ENCODE measurements at places on chromosomes 7 and 10.
A peak's percentile ranks its signal among the peaks of the same experiment; 100 is the strongest.

DNA sequence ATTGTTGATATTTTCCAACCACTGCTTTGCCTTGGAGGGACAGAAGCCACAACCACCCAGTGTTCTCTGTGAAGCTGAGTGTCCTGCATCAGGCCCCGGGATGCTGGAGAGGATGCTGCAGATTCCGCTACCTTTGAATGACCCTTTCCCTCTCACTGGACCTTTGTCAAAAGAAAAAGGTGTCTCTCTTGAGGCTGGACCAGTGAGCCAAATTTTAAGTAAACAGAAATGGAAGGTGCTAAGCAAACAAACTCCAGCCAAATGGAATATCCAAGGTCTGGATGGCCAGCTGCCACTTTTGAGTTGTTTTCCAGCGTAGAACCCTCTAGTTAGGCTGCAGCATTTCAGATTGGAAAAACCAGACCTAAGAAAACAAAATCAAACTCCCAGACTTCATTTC, 145.5 kb downstream of the TRIL start:
- no peak for DNase-seq

DNA sequence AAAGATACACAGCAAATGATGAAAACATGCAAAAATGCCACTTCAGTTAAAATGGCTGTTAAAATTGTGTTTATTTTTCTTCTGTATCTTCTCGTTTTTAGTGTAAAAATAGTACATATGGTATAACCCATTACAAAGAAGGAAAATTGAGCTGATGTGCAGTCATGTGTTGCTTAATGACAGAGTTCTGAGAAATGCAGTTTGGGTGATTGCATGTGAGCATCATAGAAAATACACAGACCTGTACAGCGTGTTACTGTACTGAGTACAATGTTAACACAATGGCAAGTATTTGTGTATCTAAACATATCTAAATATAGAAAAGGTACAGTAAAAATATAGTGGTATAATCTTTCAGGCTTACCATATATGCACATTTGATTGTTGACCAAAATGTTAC, 7.3 kb downstream of the DMTF1 start:
- no peak for DNase-seq

- DNase-seq = no peak
Measured at GRCh38 chr10:119762805-119763798, 37.3 kb downstream of the INPP5F start.

- no peak for DNase-seq
Measured at GRCh38 chr10:15485027-15485426, 113.9 kb upstream of the FAM171A1 start.

DNA sequence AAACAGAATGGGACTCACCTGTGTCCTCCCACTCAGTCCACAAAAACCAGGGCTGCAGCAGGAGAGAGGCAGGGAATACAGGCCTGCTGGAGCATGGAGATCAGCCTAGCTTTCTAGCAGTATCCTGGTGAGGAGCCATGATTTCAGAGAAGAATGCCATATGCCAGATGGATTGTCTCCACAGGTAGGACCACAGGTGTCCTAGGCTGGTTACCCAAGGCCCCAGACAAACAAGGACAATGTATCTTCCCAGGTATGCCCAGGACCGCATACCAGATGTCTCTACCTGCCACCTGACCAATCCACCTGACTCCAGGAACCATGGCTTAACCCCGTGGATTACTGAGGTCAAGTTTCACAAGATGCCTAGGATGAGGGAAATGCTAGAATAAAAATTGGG, 295.4 kb upstream of the NPSR1 start:
- no peak for DNase-seq

GRCh38 chr7:105673367-105674084, 92.2 kb upstream of the EFCAB10 start:
- DNase-seq = peak; percentile 76

DNA sequence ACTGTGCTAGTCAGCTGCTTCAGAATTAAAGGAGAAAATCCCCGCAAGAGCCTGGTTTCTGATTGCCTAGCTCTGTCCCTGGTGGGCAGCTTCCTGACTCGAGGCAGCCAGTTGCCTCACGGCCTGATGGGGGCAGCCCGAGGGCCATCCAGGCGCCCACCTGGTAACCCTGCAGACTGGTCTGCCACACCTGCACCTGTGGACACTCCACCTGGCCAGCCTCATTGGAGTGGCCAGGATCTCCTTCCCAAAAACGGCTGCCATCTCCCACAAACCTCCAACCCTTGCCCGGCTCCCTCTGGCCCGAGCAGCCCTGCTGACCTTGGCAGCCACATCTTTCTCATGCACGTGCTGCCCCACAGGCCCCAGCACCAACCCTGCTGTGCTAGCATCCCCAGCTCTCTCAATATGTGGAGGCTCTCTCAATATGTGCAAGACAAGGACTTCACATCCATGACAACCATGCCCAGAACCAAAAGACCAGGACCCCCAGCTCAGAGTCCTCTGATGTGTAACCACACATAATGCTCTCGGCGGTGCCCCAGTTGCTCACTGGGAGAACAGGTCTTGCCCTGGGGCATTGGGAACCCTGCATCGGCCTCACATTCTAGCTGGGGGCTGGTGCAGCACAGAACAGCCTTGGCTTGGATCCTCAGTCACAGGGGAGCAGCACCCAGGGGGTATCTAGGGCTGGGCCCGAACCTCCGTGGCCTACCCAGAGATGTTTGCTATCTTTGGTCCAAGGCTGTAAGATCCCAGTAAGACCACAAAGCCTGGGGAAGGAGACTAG, 14.6 kb downstream of the DRGX start:
- no peak for DNase-seq

DNA sequence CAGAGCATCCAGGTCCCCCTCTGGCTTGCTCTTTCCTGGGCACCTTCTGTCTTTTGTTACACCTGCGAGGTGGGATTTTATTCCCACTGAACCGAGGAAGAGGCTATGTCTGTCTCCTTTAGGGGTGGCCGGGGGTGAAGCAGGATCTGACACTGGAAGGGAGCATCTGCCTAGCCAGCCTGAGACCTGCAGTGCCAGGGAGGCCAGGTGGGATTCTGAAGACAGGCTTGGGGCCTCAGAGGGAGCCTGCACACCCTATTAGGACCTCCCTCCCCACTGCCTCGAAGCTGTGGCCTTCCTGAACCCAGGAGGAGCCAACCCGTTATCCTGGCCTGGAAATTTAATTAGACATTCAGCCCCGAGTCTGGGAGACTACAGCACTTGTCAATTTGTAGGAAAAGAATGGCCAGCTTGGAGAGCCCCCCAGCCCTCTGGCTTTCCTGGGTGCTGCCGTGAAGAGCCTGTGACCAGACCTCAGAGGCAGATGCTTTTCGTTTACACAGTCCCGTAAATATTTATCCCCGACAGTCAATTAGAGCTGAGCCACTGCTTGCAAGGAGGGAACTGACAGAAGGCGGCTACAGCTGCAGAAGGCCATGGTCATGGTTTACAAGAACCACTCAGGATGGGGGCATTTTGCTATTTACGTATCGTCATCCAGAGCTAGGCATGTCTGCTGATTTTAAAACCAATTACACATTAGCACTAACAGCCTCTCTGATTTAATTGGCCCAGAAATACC, 19.7 kb downstream of the CHAT start:
- DNase-seq = no peak

DNA sequence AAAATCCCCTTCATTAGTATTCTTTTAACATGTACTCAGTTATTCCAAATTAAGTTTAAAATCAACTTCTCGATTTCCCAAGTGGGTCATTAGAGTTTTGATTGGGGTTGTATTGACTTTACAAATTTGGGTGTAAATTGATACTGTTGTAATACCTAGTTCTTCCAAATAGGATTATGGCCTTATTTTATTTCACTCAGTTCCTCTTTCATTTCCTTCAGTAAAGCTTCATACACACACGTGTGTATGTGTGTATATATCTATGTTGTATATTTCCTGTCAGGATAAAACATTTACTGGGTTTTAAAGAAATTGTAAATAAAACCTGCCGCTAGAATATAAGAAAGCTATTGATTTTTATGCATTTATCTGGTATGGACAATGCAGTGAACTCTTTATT, 15.9 kb downstream of the YME1L1 start:
- DNase-seq = no peak

DNA sequence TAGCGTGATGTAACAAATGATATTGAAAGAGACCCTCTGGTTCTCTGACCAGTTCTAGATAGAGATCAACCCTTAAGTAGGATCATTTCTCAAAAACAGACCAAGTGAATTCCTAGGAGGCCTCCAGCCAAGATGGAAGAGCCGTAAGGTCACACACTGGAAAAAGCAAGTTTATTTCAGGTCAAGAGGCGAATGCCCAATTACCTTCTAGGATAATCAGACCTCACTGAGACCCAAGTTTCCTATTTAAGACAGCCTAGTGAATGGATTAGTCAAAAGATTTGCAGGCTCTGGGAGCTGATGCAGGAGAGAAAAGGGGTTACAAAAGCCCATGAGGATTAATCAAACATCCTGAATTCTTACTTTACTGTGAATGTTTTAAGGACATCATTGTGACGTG, 486.1 kb upstream of the NRP1 start:
- no peak for DNase-seq

GRCh38 chr10:122014652-122015248, 25.8 kb downstream of the TACC2 start:
- DNase-seq = no peak

GRCh38 chr7:130982160-130982638, 248.2 kb upstream of the KLF14 start:
- peak; percentile 81 for DNase-seq

GRCh38 chr10:110229155-110229554, 21.8 kb downstream of the MXI1 start:
- no peak for DNase-seq

GRCh38 chr7:101180130-101180755, at the start of gene NAT16:
Gene NAT16 (minus strand): TSS chr7:101180293. CDS start chr7:101174807, 5,486 bp downstream.
- DNase-seq = no peak

- DNase-seq = no peak
Measured at GRCh38 chr7:147492606-147493005, 1098.0 kb upstream of the C7orf33 start.

DNA sequence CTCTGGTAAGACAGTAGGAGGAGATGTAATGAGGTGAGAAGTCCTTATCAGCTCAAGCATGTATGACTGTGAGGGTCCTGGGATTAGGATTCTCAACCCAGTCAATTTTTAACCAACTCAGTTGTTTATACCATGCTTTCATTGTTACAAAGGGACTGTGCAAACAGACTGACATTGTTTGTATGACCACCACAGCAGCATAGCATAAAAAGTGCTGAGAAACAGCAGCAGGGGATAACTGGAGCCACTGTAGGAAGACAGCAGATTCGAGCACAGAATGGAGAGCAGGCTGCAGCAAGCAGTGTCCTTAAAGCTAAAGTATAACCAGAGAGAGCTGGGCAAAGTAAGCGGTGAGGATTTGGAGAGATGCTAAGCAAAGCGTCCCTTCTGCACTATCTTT, 829.5 kb downstream of the REEP3 start:
- no peak for DNase-seq

GRCh38 chr7:85770332-85770731, 583.5 kb upstream of the SEMA3D start:
- DNase-seq = no peak

GRCh38 chr7:112957901-112958300, 128.7 kb downstream of the GPR85 start:
- no peak for DNase-seq

DNA sequence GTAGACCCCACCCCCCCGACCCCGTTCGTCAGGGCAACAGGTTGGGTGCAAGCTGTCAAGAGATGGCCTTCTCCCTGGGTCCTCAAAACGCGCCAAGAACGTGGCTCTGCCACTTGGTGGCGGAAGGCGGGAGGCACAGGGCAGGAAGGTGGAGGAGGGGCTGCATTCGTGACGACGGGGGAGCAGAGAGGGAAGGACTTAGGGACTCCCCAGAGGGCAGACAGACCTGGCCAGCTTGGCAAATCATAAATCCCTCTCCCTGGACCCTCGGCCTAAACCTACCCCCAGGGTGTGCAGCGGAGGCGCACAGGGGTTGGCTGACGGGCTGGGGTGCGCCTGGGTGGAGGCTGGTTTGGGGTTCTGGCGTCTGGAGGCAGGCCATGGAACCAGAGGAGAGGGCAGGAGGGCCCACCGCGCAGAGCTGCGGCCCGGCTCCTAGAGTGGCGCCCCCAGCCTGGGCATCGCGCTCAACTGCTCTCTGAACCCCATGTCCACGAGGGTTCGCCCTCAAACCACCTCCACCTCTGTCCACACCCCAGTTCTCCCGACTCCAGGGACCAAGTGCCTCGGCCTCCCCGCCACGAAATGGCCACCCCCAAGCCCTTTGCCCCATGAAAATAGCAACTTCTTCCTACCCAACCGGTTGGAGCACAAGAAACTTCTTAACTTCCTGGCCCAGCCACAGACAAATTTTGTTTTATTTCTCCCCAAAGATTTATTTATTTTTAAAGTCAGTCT, 10.8 kb upstream of the GATA3 start:
- DNase-seq = no peak

Measured in renal cortical epithelial cell (primary cell).